ENCODE measurements at places on chromosomes 5 and 9. TPM values are rescaled to one million over a fixed set of nuclear protein-coding genes. Genes with fewer than 3 reads are reported as not detected.

DNA sequence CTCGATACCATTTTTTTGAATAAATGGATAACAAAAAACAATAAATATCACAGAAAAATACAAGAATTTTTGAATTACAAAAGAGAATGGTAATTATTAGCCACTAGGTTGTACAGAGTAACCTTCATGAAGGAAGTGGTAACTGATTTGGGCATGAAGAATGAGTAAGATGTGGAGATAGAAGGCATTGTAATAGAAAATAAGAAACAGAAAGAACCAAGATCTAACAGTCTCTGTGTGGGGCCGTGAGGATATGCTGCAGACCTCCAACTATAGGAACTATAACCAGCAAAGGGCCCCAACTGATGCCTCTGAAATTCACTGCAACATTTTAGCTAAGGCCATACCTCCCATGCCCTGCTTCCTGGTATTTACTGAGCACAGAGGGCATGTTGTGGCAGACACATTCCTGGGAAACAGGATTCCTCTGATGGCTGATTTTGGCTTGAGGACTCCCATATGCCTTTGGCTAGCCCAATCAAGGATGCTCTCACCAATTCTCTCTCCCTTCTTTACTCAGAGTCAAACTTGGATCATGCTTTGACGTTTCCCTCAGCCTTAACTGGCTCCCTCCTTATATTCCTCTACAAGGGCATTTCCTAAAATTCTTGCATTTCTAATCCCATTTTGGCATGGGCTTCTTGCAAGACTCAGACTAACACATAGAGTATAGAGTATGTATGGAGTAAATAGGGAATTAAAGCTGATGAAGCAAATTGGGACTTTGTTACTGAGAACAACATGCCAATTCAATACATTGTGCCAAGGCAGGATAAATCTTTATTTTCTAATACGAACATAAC is 208.9 kb downstream of the PDE4D start:
- no peak for DNase-seq

The TERT gene
- total RNA-seq = not detected

GRCh38 chr5:140926443-140927227 is 536 bp downstream of the PCDHAC1 start:
- no peak for DNase-seq

The OTP gene
- total RNA-seq = not detected

DNA sequence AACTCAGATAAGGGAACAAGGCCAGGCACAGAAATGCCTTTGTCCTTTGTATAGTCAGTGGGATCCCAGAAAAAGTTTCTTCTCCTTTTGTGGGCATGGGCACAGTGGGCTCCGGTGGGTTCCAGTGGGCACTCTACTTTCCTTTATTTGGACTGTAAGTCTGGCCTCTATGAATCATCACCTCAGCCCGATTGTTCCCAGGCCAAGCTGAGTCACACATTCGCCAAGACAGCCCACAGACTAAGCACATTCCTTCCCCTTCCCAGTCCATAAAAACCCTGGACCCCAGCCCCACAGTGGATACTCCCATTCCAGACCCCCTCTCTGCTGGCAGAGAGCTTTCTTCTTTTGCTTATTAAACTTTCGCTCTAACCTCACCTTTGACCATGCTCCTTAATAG is 165.0 kb downstream of the FBXL17 start:
- peak; percentile 65 for DNase-seq

GRCh38 chr5:23411994-23412393 is 95.4 kb upstream of the PRDM9 start:
- no peak for DNase-seq

GRCh38 chr5:170226661-170227060 is 6.1 kb upstream of the C5orf58 start:
- no peak for DNase-seq

The C9 gene
- not detected for total RNA-seq

DNA sequence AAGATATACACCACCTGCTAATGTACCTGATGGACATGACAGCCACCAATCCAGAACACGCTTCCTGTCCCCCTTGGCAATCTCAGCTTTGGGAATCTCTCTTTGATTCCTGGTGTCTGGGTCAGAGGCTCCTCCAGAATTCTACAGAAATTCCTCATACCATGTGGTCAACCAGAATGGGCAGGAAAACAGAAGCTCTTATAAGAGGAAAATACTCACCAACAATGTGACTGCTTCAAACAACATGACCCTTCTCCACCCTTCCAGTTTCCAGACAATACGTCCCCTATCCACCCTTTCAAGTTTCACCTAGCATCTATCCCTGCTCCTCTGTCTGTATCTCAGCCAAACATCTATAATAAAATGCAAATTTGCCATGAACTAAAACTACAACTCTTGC is 247.2 kb downstream of the DENND1A start:
- DNase-seq = no peak

The TMC1 gene
- total RNA-seq = not detected
